ENCODE measurements at places on chromosomes 3 and 15. TPM values are rescaled to one million over a fixed set of nuclear protein-coding genes. Genes with fewer than 3 reads are reported as not detected.
A peak's percentile ranks its signal among the peaks of the same experiment; 100 is the strongest.

SNX22 gene
- total RNA-seq: not detected

PATL2 gene
- total RNA-seq: not detected

GRAMD2A gene
- not detected for total RNA-seq

EIF1B gene
- total RNA-seq: 20.2 TPM

SLC22A13 gene
- total RNA-seq: 0.38 TPM

PRRT3 gene
- total RNA-seq: 7.5 TPM

GPR27 gene
- not detected for total RNA-seq

LRRC2 gene
- 10.8 TPM for total RNA-seq

ARGFX gene
- not detected for total RNA-seq

DNA sequence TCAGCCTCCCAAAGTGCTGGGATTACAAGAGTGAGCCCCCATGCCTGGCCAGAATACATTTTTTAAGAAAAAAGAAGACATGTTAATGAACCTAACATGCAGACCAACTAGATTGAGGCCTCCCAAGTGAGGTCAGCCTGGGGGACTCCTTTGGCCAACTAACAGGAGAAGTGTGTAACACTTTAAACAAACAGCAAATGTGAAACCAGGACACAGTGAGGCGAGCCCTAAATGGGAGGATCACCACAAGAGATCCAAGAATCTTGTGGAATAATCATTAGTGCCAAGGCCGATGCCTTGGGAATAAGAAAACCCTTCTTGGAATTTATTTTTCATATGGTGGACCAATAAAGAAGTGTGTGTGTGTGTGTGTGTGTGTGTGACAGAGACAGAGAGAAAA, 73.9 kb downstream of the ATP10A start:
- peak; percentile 78 for DNase-seq

GRCh38 chr3:4001976-4002375, 202.7 kb downstream of the LRRN1 start:
- DNase-seq: no peak

DNA sequence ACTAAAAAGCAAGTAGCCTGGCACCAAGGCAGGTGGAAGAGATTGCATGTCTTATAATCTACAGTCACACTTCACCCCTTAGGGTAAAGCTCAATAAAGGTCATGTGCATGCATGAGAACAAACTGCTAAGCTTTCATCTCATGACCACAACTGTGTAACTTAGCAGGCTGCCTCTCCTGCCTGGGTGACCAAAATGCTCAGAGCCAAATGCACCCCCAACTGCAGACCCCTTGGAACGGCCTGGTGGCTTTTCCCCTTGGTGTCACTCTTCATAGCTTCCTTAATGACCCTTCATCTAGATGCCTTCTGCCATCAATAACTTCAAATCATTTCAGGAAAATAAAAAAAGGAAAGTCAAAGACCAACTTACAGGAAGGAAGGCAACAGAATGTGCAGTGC, 88.1 kb downstream of the ADAMTS17 start:
- no peak for DNase-seq

DNA sequence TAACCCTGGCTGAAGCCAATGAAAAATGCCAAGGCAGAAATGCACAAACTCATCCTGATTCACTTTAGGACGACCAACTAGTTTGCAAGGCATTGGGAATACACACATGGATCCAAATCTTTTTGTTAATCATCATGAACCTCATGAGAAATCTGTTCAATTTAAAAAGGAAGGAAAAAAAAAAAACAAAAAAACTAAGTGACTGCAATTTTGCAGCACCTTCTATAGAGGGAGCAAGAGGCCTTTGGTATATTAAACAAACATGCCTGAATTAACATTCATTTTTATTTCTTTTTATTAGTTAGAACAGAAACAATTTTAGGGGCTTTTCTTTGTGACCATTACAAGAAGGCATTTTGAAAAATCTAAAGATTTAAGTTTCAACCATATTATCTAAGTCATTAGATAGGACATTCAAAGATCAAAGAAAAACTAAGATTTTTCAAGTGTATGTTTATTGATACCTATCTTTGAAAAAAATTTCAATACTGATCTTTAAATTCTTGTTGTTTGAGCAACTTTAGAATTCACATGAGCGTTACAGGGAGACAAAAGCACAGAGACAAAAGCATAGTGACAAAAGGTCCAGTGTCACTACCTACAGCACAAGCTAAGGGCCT, 182.4 kb downstream of the CBLB start:
- DNase-seq: peak; percentile 74

GRCh38 chr3:110974902-110975301, 96.7 kb upstream of the NECTIN3 start:
- DNase-seq: no peak

DNA sequence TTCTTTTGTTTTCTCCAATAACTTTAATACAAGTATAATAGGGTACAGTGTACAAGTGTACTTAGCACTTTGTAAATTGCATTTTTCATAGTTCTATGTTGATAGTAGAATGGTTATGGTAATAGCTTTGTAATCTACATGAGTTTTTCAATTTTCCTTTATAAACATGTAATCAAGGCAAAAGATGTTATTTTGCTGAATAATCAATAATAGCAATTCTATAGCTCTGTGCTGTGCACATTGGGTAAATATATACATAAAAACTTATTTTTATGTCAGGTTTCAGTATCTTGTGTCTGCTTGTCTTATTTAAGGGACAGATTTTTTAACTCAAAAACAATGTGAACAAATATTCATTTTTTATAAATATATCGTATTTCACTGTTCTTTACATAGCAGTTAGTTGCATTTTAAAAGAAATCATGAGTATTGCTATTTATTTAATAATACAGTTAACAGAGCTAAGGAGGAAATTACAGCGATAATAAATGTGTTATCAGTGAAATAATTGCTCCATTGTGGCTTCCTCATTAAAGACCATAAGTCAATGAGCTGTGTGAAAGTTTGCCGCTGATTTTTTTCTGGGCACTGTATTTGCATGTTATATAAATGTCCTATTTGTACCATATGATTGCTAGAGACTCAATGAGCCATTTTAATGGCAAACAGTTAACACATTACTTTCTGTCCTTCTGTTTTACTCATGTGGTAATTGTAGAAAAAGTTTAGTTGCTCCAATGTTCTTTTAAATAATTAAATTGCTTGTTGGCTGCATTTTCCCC, 214.6 kb upstream of the STAC start:
- no peak for DNase-seq

DNA sequence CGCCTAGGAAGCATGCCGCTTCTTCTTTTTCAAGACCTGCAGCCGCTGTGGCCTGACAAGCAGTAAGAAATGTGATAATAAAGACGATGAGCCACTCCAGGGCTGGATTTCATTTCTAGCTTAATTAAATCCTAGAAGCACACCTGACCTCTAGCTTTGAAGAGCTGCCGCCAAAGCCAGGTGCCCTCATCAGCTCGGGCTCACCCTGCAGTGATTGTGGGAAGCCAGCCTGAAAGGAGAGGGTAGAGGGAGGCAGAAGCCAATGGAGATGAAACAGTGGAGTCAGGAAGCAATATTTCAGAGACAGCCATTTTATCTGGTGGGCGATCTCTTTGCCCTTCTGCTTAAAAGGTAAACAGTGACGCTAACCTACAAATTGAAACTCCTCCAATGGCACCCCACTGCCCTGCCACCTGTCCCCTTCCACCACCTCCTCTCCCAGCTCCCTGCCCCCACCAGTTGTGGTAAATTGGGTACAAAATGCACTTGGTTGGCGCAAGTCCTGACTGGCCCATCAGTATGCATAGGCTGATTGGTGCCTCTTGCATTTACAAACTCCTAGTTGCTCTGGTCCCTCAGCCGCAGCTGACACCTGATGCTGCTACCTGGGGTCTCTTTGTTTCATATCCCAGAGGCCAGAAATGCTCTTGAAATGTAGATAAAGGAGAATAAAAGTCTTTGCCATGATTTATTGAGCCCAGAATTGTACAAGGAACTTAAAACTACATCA, 385.3 kb downstream of the PDCD6IP start:
- DNase-seq: no peak

GRCh38 chr15:96325541-96326327, 4.8 kb upstream of the NR2F2 start:
- DNase-seq: peak; percentile 49

DNA sequence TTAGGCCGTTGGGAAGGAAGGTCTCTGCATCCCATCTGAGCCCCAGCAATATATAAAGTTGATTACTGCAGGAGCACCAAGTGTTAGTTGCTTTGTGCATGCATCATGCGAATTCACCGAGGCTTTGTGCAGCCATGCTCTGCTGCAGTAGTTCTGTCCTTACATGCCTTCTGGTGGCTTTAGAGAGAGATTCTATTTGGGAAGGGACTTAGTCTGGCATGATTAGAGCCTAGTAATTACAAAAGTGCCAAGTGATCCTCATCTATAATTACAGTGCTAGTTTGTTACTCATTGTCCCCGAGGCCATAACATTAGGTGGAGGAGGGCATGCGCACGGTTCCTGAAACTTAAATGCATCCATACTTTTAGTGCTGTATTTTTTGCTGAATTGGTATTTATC, 353.6 kb downstream of the CNTN4 start:
- no peak for DNase-seq

DNA sequence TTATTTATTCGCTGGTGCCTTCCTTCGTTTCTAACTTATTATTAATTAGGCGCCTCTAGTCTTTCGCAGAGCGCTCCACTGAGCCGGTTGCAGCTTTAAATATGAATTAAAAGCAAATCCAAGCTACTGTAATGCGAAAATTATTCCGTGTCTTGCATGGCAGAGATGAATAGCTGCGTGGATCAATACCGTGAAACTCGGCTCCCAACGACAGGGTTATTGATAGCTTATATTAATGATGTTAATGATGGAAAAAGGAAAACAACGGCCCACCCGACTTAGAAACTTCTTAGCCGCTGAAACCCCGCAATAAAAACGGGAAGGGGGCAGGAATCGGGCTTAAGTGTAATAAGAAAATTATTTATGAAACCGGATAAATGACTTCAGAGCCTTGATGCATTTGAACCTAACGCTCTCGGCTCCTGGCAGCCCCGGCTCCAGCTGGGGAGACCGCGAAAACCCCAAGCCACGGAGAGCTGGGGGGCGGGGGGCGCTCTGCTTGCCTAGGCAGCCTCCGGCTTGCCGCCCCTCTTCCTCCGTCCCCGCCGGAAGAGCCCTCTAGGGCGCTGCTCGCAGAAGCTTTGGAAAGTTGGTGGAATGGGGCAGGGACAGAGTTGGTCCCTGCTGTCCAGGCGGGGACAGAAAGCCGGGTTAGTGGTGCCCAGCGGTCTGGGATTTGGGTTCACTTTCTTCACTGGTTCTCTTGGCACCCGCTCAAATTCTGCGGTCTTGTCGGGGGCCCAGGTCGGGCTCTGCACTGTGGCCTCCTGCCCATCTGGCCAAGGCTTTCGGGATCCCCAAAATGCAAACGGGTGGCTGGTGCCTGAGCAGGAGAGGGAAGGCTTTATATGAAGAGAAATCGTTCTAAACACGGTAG, 7.7 kb upstream of the ONECUT1 start:
- DNase-seq: no peak

DNA sequence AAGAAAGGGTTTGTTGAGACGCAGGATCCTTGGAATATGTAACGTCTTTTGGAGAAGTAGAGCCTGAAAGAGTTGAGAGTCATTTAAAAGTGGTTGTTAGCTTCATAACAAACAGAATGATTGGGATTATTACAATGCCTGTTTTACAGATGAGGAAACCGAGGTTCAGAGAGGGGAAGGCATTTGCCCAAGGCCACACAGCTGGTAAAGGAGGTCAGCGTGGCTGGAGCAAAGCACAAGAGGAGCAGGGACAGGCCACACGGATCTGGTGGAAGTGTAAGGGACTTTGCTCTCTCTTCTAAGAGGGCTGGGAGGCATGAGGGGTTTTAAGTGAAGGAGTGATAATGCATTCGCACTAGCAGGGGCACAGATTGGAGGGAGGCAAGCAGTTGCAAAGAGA, 6.2 kb upstream of the OXTR start:
- DNase-seq: no peak

DNA sequence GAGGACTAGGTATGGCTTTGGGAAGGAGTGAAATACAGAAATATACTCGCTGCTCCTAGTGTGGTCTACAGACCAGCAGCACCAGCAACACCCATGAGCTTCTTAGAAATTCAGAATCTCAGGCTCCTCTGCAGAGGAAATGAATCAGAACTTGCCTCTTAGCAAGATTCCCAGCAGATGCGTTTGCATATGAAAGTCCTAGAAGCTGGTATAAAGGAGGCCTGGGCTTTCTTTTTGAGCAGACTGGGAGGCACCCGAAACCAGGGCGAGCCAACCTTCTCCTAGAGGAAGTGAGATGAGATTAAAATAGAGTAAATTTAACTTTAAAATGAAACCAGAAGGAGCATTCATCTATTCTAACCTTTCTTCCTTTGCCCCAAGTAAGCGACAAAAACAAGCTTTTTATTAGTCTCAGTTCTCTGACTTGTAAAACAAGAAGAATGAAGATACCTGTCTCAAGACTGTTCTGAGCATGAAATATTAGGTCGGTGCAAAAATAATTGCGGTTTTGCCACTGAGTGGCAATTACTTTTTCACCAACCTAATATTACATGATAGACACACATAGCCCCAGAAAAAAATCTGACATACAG, 140.0 kb downstream of the PDZRN3 start:
- DNase-seq: peak; percentile 67

- DNase-seq: peak; percentile 62
These were observed 369.7 kb upstream of the PROK2 start for GRCh38 chr3:72154391-72155335.

GRCh38 chr3:182404031-182404430, 389.3 kb upstream of the ATP11B start:
- no peak for DNase-seq

- no peak for DNase-seq
These were observed 4.4 kb upstream of the PLAAT1 start for GRCh38 chr3:193236599-193236998.

- DNase-seq: no peak
These were observed 22.9 kb downstream of the CHDH start for GRCh38 chr3:53823026-53823955.

DNA sequence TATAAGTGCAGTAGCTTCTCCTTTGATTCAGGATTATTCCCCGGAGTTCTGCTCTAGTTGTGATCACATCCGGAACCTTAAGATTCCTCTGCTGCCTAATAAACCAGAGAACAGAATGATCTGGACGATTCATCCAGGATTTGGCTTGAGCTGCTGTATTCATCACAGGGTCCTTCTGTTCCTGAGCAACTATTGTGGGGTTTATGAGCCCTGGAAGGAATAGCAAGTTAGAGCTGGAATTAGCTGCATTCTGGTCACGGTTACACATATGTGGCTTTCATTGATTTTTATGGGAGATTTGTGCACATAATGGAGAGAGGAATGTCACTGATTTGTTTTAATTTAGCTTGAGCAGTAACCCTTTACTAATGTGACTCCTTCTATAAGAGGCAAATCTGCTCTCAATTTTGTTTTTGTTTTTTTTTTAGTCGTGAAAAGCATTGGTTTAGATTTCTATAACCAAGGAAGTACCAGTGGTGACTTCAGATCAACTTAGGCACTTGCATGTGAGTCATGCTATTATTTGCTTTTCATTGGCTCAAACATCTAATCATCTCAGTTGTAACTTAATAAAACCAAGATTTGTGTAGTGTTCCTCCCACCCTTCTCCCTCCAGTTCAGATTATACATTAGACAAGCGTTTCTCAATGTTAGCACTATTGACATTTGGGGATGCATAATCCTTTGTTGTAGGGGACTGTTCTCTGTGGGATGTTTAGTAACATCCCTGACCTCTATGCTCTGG, 148.5 kb downstream of the OTOL1 start:
- DNase-seq: no peak
